Right atrium auricular region (tissue), 2 donors: ENCODE measurements at places on chromosomes 7 and 10. TPM values are rescaled to one million over a fixed set of nuclear protein-coding genes. Genes with fewer than 3 reads are reported as not detected.

DNA sequence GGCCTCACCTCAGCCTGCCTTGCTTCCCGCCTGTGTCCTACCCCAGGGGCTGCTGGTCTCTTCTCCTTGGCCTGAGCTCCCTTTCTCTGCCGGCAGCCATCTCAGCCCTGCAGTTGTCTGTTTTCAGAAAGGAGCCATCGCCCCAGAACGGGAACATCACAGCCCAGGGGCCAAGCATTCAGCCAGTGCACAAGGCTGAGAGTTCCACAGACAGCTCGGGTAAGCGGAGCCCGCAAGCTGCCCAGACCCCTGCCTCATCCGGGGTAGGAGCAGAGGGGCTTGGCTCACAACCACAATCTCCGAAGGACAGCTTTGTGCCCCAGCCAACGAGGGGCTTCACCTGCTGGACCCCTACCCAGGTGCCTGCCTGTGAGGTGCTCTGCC lies 5.3 kb upstream of the DEPP1 start:
- peaks cover 57% of the 10 kb centered on the region for H3K36me3 ChIP-seq
- no peak overlapping the region for H3K4me3 ChIP-seq
- H3K4me1 ChIP-seq = peaks cover 77% of the 10 kb centered on the region

DNA sequence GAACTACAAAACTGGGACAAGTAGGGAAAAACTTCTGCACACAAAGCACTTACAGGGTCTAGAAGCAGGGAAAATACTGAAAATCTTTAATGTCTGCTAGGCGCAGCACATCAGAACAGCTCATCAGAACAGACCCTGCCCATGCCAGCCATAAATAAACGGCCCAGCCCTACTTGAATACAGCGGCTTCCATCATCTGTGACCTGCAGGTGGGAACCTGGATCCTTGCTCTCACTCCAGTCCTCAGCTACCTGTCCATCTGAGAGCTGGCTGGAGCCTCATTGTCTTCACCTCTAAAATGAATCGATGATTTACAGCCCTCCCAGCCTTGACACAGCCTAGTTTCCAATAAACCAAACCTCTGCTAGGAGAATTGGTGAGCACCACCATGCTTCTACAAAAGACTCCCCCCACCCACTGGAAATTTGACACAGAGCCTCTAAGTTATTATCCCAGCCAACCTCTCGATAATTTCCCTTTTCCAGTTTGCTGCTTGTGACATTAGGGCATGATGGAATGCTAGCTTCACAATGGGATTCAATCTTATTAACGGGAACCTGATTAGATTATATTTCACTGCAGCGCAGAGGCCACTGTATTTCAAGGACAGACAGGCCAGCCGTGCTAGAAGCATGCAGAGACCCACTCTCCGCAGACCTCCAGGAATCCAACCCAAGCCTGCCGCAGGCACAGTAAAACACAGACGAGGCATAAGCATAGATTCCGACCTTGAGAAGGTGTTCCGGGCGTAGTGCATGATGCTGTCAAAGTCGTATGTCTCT lies 61.6 kb upstream of the OPALIN start:
- H3K36me3 ChIP-seq = no peaks in the 10 kb centered on the region
- no peaks in the 10 kb centered on the region for H3K27me3 ChIP-seq
- no peak for DNase-seq
- H3K4me1 ChIP-seq = no peaks in the 10 kb centered on the region

DNA sequence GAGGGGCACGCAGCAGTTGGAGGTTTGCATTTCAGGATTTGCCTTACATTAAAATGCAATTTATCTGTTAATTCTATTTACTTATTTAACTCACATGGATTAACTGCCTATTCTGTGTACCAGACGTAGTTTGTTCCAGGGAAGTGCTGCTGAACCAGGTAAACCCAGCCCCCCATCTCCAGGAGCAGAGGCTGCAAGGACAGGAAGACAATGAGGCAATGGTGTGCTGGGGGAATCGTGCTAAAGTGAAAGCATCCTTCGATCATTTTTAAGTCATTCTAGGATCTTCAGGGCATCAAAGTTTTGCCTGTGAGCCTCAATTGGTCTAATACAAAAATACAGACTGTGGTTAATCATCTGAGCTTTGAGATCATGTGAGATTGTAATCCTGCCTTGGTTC lies 166.4 kb downstream of the DNAJB6 start:
- H3K4me3 ChIP-seq = no peak overlapping the region
- DNase-seq = no peak
- H3K27me3 ChIP-seq = no peaks in the 10 kb centered on the region
- H3K27ac ChIP-seq = no peak overlapping the region
- no peaks in the 10 kb centered on the region for H3K4me1 ChIP-seq
- no peaks in the 10 kb centered on the region for H3K36me3 ChIP-seq

- H3K27ac ChIP-seq = peak overlapping the region; percentile 87
- peaks cover 12% of the 10 kb centered on the region for H3K4me1 ChIP-seq
- H3K36me3 ChIP-seq = no peaks in the 10 kb centered on the region
- H3K4me3 ChIP-seq = no peak overlapping the region
- DNase-seq = peak; percentile 64
Measured at GRCh38 chr7:12685550-12685949, 1.9 kb upstream of the ARL4A start.

DNA sequence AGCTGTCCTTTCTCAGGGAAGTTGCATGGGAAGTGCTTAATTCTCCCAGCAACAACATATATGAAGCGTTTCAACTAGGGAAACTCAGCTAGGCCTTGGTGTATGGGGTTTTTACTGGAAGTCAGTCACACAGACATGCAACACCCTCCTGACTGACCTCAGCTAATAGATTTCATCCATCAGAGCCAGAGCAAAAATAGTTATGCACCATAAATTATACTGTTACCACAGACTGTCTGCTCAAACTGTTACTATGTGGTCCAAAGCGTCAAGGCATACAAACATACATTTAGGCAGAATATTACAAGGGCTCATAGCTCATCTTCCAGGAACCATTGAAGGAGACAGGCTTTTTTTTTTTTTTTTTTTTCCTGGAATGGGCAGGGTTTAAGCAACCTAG lies 417.9 kb downstream of the ANKRD7 start:
- no peak for DNase-seq
- no peaks in the 10 kb centered on the region for H3K36me3 ChIP-seq
- no peaks in the 10 kb centered on the region for H3K4me1 ChIP-seq
- H3K27me3 ChIP-seq = no peaks in the 10 kb centered on the region

- H3K27ac ChIP-seq = no peak overlapping the region
- H3K4me3 ChIP-seq = no peak overlapping the region
- no peaks in the 10 kb centered on the region for H3K4me1 ChIP-seq
- DNase-seq = no peak
Measured at GRCh38 chr10:117477211-117477947, 65.2 kb upstream of the EMX2 start.

GRCh38 chr10:116099023-116099420 lies 174.0 kb downstream of the GFRA1 start:
- no peaks in the 10 kb centered on the region for H3K27me3 ChIP-seq
- no peak overlapping the region for H3K4me3 ChIP-seq
- DNase-seq = no peak
- H3K27ac ChIP-seq = no peak overlapping the region
- H3K36me3 ChIP-seq = no peaks in the 10 kb centered on the region

DNA sequence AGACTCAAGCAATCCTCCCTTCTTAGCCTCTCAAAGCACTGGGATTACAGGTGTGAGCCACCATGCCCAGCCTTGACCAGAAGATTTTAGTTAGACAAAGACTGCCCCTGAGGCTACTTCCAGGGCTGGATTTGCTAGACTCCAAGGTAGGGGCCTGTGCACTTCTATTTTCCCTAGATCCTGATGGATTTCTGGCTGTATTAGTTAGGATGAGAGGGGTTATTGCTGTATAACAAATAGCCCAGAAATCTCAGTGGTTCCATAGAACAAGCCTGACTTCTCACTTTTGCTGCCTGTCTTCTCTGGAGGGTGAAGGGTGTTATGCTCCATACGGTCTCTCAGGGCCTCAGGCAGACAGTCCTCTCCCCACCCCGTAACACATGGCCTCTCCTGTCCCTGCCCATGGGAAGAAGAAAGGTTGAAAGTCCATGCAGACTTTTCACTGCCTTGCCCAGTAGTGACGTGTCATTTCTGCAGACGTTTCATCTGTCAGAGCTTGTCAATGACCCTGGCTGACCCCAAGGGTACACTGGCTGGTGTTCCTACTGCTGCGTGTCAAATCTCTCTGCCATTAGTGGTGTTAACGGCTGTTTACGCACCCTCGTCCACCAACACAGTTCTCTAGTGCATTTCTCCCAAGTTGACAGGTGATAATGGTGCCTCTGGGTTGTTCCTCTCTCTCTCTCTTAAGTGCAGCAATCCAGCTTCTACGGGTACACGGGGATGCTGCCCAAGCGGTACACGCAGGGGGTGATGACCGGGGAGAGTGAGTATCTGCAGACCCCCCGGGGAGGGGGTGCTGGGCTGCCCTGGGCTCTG lies 11.6 kb downstream of the SLC29A4 start:
- H3K36me3 ChIP-seq = no peaks in the 10 kb centered on the region
- DNase-seq = no peak
- no peak overlapping the region for H3K4me3 ChIP-seq
- H3K27me3 ChIP-seq = no peaks in the 10 kb centered on the region

GRCh38 chr10:66336791-66337190 lies 589.0 kb upstream of the LRRTM3 start:
- no peak overlapping the region for H3K4me3 ChIP-seq
- no peaks in the 10 kb centered on the region for H3K27me3 ChIP-seq
- DNase-seq = no peak
- H3K36me3 ChIP-seq = no peaks in the 10 kb centered on the region

- no peaks in the 10 kb centered on the region for H3K27me3 ChIP-seq
- H3K36me3 ChIP-seq = no peaks in the 10 kb centered on the region
- DNase-seq = no peak
- no peak overlapping the region for H3K4me3 ChIP-seq
- no peak overlapping the region for H3K27ac ChIP-seq
- H3K4me1 ChIP-seq = no peaks in the 10 kb centered on the region
Measured at GRCh38 chr10:76168437-76168836, 737.0 kb downstream of the LRMDA start.

- H3K4me1 ChIP-seq = no peaks in the 10 kb centered on the region
- H3K27me3 ChIP-seq = no peaks in the 10 kb centered on the region
- no peak overlapping the region for H3K27ac ChIP-seq
Measured at GRCh38 chr10:3213758-3214515, 41.4 kb upstream of the PITRM1 start.

DNA sequence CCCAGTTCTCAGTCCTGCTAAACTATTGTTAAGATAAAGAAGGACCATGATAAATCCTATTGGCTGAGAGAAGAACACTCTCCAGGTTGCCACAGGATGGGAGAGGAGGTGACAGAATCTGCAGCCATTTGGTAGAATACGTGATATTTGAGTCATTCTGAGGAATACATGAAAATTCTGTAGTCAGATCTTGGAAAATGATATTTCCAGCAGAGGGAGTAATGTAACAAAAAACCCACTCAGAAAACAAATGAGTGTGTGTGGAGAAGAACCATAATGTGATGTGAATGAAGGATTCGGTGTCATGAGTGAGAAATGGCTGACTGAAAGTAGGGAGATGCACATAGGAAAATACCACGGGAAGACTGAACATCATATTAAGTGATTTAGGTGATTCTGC lies 128.5 kb upstream of the PFKP start:
- no peak overlapping the region for H3K4me3 ChIP-seq
- no peaks in the 10 kb centered on the region for H3K36me3 ChIP-seq
- H3K27me3 ChIP-seq = no peaks in the 10 kb centered on the region
- no peaks in the 10 kb centered on the region for H3K4me1 ChIP-seq

DNA sequence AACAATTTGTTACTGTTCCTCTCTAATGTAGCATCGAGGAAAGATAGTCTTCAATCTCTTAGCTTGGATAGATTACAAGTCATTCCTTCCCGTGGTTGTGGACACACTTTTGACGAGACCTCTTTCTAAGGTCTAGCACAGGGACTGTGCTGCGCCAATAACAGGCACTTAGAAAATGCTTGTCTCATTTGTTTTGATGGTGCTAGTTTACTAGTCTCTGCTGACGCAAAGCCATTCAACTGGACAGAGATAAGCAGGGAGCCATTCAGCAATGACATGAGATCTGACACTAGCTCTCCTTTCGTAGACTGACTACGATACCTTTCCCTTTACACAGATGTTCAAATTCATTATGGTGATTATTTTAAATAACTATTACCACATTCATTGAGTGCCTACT lies 6.4 kb upstream of the JAZF1 start:
- no peak for DNase-seq
- H3K4me1 ChIP-seq = no peaks in the 10 kb centered on the region
- H3K36me3 ChIP-seq = no peaks in the 10 kb centered on the region
- no peaks in the 10 kb centered on the region for H3K27me3 ChIP-seq
- H3K27ac ChIP-seq = no peak overlapping the region
- H3K4me3 ChIP-seq = no peak overlapping the region

DNA sequence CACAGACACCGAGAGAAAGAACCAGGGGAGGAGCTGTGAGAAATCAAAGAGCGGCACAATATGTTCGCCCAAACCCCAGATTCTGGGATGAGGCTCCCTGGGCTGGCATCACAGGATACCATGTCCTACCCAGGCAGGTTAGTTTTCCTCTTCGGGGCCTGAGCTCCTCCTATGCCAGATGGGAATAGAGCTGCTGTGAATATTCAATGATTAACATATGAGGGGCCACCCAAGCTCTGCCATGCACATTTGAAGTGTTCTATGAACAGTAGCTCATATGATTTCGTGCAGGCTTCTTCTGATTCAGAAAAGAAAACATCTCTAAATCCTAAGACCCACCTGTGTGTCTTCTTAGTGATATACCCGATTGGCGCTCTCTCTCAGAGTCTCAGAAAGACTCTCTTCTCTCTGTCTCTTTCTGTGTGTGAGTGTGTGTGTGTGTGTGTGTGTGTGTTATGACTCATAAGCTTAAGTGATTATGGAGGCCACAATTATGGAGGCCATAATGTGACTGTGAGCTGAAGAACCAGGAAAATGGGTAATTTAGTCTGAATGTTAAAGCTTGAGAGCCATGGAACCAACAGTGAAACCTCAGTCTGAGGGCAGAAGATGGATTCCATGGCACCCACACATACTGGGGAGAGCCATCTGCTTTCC lies 220.5 kb downstream of the KLF6 start:
- no peaks in the 10 kb centered on the region for H3K36me3 ChIP-seq
- no peaks in the 10 kb centered on the region for H3K4me1 ChIP-seq
- no peak for DNase-seq
- no peak overlapping the region for H3K27ac ChIP-seq

GRCh38 chr10:6267941-6268340 lies 65.2 kb downstream of the PFKFB3 start:
- H3K27ac ChIP-seq = no peak overlapping the region
- no peaks in the 10 kb centered on the region for H3K36me3 ChIP-seq
- no peak for DNase-seq
- H3K4me3 ChIP-seq = no peak overlapping the region

DNA sequence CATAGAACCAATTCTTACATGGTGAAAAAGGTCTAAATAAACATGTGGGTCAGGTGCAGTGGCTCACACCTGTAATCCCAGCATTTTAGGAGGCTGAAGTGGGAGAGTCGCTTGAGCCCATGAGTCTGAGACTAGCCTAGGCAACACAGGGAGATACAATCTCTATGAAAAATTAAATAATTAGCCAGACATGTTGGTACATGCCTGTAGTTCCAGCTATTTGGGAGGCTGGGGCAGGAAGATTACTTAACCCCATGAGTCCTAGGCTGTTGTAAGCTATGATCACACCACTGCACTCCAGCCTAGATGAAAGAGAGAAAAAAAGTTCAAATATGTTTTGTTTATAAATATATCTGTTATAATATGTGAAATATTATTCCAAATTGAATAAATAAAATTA lies 643.6 kb downstream of the IPMK start:
- no peaks in the 10 kb centered on the region for H3K36me3 ChIP-seq
- no peak overlapping the region for H3K4me3 ChIP-seq
- H3K27ac ChIP-seq = no peak overlapping the region
- H3K27me3 ChIP-seq = no peaks in the 10 kb centered on the region
- DNase-seq = no peak
- no peaks in the 10 kb centered on the region for H3K4me1 ChIP-seq

Gene SPDYE11
- not detected for total RNA-seq

Gene GNGT1
- not detected for total RNA-seq

Gene BICC1
- total RNA-seq = 15.7 TPM

Gene IL2RA
- 0.16 TPM for total RNA-seq

Gene CACNA2D1
- 54.5 TPM for total RNA-seq

Gene FKBP6
- not detected for total RNA-seq

Gene GRM8
- not detected for total RNA-seq
